IgD-negative memory B cell (primary cell): ENCODE measurements at places on chromosomes 3 and 15. TPM values are rescaled to one million over a fixed set of nuclear protein-coding genes. Genes with fewer than 3 reads are reported as not detected.

Gene BUB1B
- polyA plus RNA-seq, result 0.55 TPM

Gene DUOXA2
- polyA plus RNA-seq, result not detected

Gene STRC
- not detected for polyA plus RNA-seq

Gene FAM43A
- polyA plus RNA-seq, result 33.1 TPM

Gene SNX22
- 55.3 TPM for polyA plus RNA-seq

Gene ACSBG1
- not detected for polyA plus RNA-seq

Gene AGBL1
- not detected for polyA plus RNA-seq

Gene NANOGP8
- not detected for polyA plus RNA-seq

Gene CD276
- not detected for polyA plus RNA-seq

Gene TEX55
- polyA plus RNA-seq, result not detected

Gene TUSC7
- polyA plus RNA-seq, result not detected

Gene SNTN
- not detected for polyA plus RNA-seq

Gene SEC22A
- 10.9 TPM for polyA plus RNA-seq

Gene GOLGA6L7
- polyA plus RNA-seq, result not detected

Gene SLC6A20
- polyA plus RNA-seq, result 0.69 TPM

Gene NRG4
- not detected for polyA plus RNA-seq

Gene ATRIP
- polyA plus RNA-seq, result 13.9 TPM

Gene TUBGCP4
- 19.8 TPM for polyA plus RNA-seq

Gene FBXL2
- polyA plus RNA-seq, result not detected

Gene TRAK1
- 24.6 TPM for polyA plus RNA-seq

Gene PYGO1
- not detected for polyA plus RNA-seq
